Activated CD4-positive, alpha-beta T cell treated with anti-CD3 and anti-CD28 coated beads, Interleukin-2, amount 10 ng/mL, durations not matched to agents 24 days and 14 days (primary cell): ENCODE measurements at places on chromosomes 7 and 10. TPM values are rescaled to one million over a fixed set of nuclear protein-coding genes. Genes with fewer than 3 reads are reported as not detected.

GRCh38 chr7:142150356-142150755 lies 38.8 kb downstream of the MGAM2 start:
- no peaks in the 10 kb centered on the region for H3K4me1 ChIP-seq
- no peak overlapping the region for H3K27ac ChIP-seq
- H3K27me3 ChIP-seq: peaks cover 5% of the 10 kb centered on the region
- no peak for DNase-seq

DNA sequence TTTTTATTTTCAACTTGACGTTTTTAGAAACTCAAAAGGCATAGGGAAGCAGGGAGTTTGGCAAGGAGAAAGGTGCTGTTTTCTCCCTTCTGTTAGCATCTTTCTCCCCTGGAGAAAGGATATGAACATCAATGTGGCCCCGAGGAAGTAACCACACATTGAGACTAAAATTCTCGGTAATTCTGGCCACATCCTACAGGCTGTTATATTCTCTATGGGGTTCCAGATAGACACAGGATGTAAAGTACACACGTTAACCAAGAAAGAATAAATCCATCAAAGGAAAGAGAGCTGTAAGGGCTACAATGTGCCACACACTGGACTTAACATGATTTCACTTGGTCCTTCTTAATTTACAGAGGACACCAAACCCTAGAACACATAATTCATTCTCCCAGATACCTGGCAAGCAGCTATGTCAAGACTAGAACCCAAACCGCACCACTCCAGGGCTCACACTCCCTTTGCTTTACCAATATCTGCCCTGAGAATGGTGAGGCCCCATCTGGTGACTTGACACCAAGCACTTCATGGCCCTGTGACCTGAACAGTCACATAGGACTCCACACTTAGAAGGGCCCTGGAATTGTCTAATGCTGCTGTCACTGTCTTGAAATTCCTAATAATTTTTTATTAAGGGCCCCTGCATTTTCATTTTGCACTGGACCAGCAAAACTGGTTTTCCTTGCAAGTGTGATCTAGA lies 73.9 kb downstream of the PRLHR start:
- H3K4me3 ChIP-seq: peak overlapping the region; percentile 26
- peak; percentile 66 for DNase-seq
- H3K36me3 ChIP-seq: peaks cover 1% of the 10 kb centered on the region
- peak overlapping the region; percentile 59 for H3K27ac ChIP-seq

GRCh38 chr7:10257438-10257837 lies 716.2 kb upstream of the PHF14 start:
- H3K27me3 ChIP-seq: no peaks in the 10 kb centered on the region
- no peak overlapping the region for H3K4me3 ChIP-seq
- no peak for DNase-seq
- no peak overlapping the region for H3K27ac ChIP-seq
- H3K36me3 ChIP-seq: no peaks in the 10 kb centered on the region

DNA sequence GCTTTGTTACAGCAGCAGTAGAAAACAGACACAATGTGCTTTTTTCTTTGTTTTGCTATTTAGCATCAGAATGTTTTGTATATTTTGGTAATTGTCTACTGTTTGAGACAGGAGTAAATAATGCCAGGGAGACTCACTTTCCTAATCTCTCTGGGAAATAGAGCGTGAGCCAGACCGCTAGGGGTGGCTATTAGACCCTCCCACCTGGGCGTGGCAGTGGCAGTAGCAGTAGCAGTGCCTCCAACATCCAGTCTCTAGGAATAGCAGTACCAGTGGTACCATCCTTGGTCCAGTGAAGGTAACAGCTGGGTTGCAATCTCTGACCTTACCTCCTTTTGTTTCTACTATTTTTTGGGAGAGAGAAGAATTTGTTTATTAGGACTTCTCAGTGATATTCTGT lies 165.7 kb upstream of the MAGI2 start:
- no peaks in the 10 kb centered on the region for H3K27me3 ChIP-seq
- no peaks in the 10 kb centered on the region for H3K36me3 ChIP-seq
- no peak overlapping the region for H3K4me3 ChIP-seq
- H3K27ac ChIP-seq: no peak overlapping the region

- H3K27ac ChIP-seq: peak overlapping the region; percentile 82
- no peaks in the 10 kb centered on the region for H3K27me3 ChIP-seq
- DNase-seq: peak; percentile 80
- H3K4me1 ChIP-seq: peaks cover 38% of the 10 kb centered on the region
Measured at GRCh38 chr7:30479202-30480120, 877 bp upstream of the NOD1 start.

- no peak overlapping the region for H3K27ac ChIP-seq
- no peaks in the 10 kb centered on the region for H3K36me3 ChIP-seq
- peaks cover 2% of the 10 kb centered on the region for H3K4me1 ChIP-seq
Measured at GRCh38 chr10:13555884-13556510, 27.2 kb upstream of the BEND7 start.

GRCh38 chr10:110762109-110762848 lies 109.4 kb upstream of the PDCD4 start:
- H3K4me3 ChIP-seq: no peak overlapping the region
- H3K4me1 ChIP-seq: peaks cover 3% of the 10 kb centered on the region
- H3K27me3 ChIP-seq: no peaks in the 10 kb centered on the region
- no peaks in the 10 kb centered on the region for H3K36me3 ChIP-seq
- no peak overlapping the region for H3K27ac ChIP-seq

GRCh38 chr7:28369523-28369922 lies 42.8 kb upstream of the CREB5 start:
- no peaks in the 10 kb centered on the region for H3K36me3 ChIP-seq
- DNase-seq: no peak
- no peaks in the 10 kb centered on the region for H3K4me1 ChIP-seq
- peaks cover 5% of the 10 kb centered on the region for H3K27me3 ChIP-seq
- H3K27ac ChIP-seq: no peak overlapping the region

DNA sequence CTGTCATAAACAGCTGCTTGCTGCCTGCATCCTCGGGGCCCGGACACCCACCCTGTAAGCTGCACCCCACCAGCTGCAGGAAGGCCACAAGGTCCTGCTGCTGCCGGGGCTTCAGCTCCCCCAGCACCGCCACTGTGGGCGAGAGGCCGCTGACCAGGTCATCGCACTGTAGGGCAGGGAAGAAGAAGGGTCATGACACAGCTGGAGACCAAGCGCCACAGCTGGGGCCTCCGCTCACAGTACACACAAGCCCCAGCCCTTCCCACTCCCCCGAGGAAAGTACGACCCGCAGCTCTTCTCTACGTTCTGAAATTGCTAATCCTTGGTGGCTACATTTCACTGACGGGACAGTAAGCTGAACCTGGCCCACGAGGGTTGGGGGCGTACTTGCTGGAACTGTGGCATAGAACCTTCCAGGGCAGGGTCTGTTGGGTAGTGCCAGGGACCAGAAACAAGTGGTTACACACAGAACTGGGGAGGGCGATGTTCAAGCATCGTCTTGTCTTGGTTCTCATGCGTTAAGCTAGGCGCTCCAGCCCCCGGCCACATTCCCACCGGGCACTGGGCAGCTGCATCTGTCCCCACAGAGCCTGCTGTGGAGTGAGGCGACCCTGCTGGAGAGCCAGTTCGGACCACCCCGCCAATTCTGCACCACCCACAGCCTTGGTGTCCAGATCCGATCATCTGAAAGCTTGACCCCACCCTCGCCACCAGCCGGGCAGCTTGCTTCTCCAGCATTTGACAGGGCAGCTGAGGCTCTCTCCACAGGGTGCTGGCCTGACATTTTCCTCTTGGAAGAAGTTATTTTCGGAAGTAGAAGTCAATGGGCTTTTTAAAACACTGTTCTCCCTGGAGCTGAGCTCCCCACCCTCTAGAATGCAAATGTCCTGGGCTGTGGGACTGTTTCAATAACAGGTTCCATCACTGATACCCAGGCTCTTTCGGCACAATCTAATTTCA lies 50.8 kb downstream of the GSDME start:
- H3K27ac ChIP-seq: no peak overlapping the region
- H3K4me3 ChIP-seq: no peak overlapping the region
- DNase-seq: no peak
- peaks cover 7% of the 10 kb centered on the region for H3K4me1 ChIP-seq
- H3K36me3 ChIP-seq: no peaks in the 10 kb centered on the region
- no peaks in the 10 kb centered on the region for H3K27me3 ChIP-seq

- H3K4me1 ChIP-seq: peaks cover 3% of the 10 kb centered on the region
- no peaks in the 10 kb centered on the region for H3K27me3 ChIP-seq
- no peaks in the 10 kb centered on the region for H3K36me3 ChIP-seq
Measured at GRCh38 chr10:11886851-11887250, 63.7 kb downstream of the PROSER2 start.

DNA sequence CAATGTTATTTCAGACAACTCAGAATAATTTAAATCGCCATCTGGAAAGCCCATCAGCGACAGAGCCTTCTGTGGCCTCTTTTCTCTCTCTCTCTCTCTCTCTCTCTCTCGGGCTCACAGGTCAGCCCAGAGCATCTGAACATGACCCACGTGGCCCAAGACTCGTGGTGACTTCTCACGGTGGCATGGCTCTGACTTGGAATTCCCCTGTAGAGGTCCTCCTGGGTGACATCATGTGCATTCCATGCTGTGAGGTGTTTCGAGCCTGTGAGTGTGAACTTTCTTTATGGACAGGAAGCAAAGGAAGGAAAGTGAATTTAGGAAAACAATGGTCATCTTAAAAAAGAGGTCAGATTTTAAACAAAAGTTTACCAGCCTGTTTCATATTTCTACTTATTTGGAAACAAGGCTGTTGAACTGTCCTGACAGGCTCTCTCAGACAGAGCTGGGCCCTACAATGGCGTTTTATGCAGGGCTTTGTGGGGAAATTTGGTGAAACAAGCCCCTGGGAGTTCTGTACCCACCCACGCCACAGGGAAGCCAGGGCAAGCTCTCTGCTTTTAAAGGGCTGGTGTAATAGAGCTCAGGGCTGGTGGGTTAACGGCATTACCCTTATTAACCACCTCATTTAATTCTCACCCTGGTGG lies 359.7 kb upstream of the ZNF32 start:
- peaks cover 2% of the 10 kb centered on the region for H3K27me3 ChIP-seq
- no peak overlapping the region for H3K4me3 ChIP-seq
- H3K27ac ChIP-seq: no peak overlapping the region
- peaks cover 5% of the 10 kb centered on the region for H3K4me1 ChIP-seq
- no peaks in the 10 kb centered on the region for H3K36me3 ChIP-seq

- no peak overlapping the region for H3K4me3 ChIP-seq
- peaks cover 21% of the 10 kb centered on the region for H3K4me1 ChIP-seq
Measured at GRCh38 chr7:157564517-157565177, 227.8 kb downstream of the DNAJB6 start.

DNA sequence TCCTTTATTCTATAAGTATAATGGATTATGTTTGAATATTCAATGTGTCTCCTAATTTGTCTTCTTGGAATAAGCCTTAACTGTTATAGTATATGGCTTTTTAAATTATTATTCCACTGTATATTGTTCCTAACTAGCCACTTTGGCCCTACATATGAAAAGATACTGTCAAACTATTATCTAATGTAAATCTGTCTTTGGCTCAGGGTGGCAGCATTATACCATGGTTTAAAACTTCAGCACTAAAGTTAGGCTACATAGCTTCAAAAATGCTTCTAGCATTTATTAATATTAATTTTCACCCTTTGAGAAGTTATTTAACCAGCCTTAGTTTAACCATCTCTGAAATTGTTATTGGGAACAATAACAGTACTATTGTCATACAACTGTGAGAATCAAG lies 543.1 kb upstream of the MBL2 start:
- H3K27ac ChIP-seq: no peak overlapping the region
- no peaks in the 10 kb centered on the region for H3K27me3 ChIP-seq
- no peaks in the 10 kb centered on the region for H3K36me3 ChIP-seq
- H3K4me1 ChIP-seq: no peaks in the 10 kb centered on the region
- DNase-seq: no peak

Gene FRMPD2
- total RNA-seq: not detected in 2 replicates
